ENCODE measurements at places on chromosomes 6 and 20. TPM values are rescaled to one million over a fixed set of nuclear protein-coding genes. Genes with fewer than 3 reads are reported as not detected.

The GINS1 gene
- total RNA-seq, result 1.6 TPM

The NOX3 gene
- total RNA-seq, result not detected

The MYB gene
- 0.17 TPM for total RNA-seq

The ARFGAP1 gene
- 61.4 TPM for total RNA-seq

The NNAT gene
- total RNA-seq, result 0.26 TPM

The FGD2 gene
- not detected for total RNA-seq

The LGSN gene
- not detected for total RNA-seq

The RSPH9 gene
- total RNA-seq, result 0.95 TPM

The STK38 gene
- total RNA-seq, result 11.6 TPM

The TCF21 gene
- 36.7 TPM for total RNA-seq

The EYS gene
- total RNA-seq, result not detected

The LAMA2 gene
- total RNA-seq, result 204 TPM

The MATN4 gene
- not detected for total RNA-seq

The CD2AP gene
- 14.3 TPM for total RNA-seq

The FAXC gene
- total RNA-seq, result 0.26 TPM

The KCNK5 gene
- total RNA-seq, result not detected

The STX11 gene
- not detected for total RNA-seq

The PPARD gene
- 5.8 TPM for total RNA-seq

The SEC63 gene
- 17.9 TPM for total RNA-seq

The BFSP1 gene
- 2.3 TPM for total RNA-seq

The STMND1 gene
- not detected for total RNA-seq

The OXT gene
- total RNA-seq, result not detected

The C4A gene
- 13.6 TPM for total RNA-seq

The APCDD1L gene
- 4.1 TPM for total RNA-seq

The VSX1 gene
- not detected for total RNA-seq

The GJE1 gene
- total RNA-seq, result not detected

The SLC17A5 gene
- 11.8 TPM for total RNA-seq

The TTPAL gene
- 5.5 TPM for total RNA-seq

The IL17A gene
- total RNA-seq, result not detected

The SFTA2 gene
- not detected for total RNA-seq

The WFDC12 gene
- total RNA-seq, result not detected

The ZC3H12D gene
- 0.16 TPM for total RNA-seq

The TUBB2A gene
- 44.1 TPM for total RNA-seq

The SASH1 gene
- 65.3 TPM for total RNA-seq

The BPIFB2 gene
- total RNA-seq, result not detected

Measured in bronchial smooth muscle cell (primary cell).